T-helper 17 cell (primary cell): ENCODE measurements at places on chromosomes 11 and 22. TPM values are rescaled to one million over a fixed set of nuclear protein-coding genes. Genes with fewer than 3 reads are reported as not detected.

GRCh38 chr22:27223317-27224177 is 566.2 kb downstream of the MIAT start:
- no peak overlapping the region for H3K4me3 ChIP-seq
- no peaks in the 10 kb centered on the region for H3K36me3 ChIP-seq
- peaks cover 6% of the 10 kb centered on the region for H3K27me3 ChIP-seq
- H3K4me1 ChIP-seq = no peaks in the 10 kb centered on the region
- no peak overlapping the region for H3K27ac ChIP-seq

DNA sequence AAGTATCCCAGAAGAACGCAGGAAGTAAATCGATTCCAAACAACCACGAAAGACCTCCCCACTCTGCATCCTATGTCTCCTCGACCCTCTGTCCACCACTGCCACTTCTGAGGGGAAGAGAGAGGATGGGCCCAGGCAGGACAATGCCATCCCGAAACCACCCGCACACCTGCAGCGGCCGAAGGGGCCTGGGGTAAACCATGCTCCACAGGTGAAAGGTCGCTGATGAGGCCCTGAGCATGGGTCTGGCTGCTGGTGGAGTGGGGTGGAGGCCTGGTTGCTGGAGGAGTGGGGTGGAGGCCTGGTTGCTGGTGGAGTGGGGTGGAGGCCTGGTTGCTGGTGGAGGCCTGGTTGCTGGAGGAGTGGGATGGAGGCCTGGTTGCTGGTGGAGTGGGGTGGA is 13.1 kb downstream of the TOLLIP start:
- H3K27ac ChIP-seq = no peak overlapping the region
- H3K36me3 ChIP-seq = peaks cover 3% of the 10 kb centered on the region
- no peaks in the 10 kb centered on the region for H3K27me3 ChIP-seq
- no peak overlapping the region for H3K4me3 ChIP-seq
- peaks cover 16% of the 10 kb centered on the region for H3K4me1 ChIP-seq

The HEPN1 gene
- not detected for total RNA-seq

GRCh38 chr11:75352588-75353206 is 1.2 kb upstream of the ARRB1 start:
- peaks cover 4% of the 10 kb centered on the region for H3K36me3 ChIP-seq
- peak overlapping the region; percentile 95 for H3K27ac ChIP-seq
- peaks cover 43% of the 10 kb centered on the region for H3K4me1 ChIP-seq
- no peak for DNase-seq
- no peaks in the 10 kb centered on the region for H3K27me3 ChIP-seq

The SCUBE1 gene
- total RNA-seq = not detected

The DDTL gene
- total RNA-seq = 3.5 TPM
